ENCODE measurements at places on chromosomes 2 and 18.

DNA sequence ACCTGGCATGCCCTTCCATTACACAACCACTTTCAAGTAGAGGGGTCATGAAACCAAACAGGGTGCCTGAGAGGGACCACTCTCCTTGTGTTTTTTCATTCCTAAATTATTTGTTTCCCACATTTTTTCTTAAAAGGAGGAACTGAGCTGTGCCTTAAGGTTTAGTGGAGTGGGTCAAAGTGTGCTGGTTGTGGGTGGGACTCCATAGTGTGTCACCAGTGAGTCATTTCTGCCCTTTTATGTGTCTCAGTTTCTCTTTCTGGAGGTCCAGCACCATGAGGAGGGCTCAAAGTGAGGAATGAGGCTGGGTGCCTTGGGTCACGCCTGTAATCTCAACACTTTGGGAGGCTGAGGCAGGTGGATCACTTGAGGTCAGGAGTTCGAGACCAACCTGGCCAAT lies 37.8 kb downstream of the COMMD1 start:
- DNase-seq = no peak

DNA sequence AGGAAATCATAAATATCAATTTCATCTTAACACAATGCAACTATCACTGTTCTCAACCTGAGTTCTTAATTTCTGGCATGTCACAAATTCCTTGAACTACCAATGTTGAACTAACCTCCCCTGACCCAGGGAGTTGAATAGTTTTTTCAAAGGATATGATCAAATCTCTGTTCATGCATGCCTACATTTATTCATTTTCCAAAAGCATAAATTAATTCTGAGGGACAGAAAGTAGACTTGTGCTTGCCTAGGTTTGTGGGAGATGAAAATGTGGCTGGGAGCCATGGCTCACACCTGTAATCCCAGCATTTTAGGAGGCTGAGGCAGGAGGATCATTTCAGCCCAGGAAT lies 175.7 kb downstream of the TGIF1 start:
- DNase-seq = no peak

DNA sequence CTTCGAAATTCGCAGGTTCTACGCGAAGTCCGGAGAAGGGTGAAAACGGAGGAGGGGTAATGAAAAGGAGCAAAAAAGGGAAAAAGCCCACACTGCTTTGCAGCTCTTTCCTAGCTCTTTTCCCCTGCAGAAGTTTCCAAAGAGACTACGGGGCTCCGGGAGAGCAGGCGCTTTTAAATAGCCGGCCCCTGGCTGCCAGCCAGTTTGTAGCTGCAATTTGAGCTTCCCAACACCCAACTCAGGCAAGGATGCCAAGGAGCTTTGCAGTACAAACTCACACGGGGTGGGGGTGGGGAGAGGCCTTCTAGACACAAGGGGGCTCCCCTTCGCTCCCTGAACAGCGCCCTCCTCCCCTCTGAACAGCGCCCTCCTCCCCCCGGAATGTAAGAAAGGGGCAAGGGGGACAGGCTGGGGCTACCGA lies at the start of gene IGFBP5:
IGFBP5 (minus strand) TSS at position 149 of the 421 bp plus-strand sequence. CDS start 774 bp downstream, outside the sequence.
- DNase-seq = peak; percentile 92

GRCh38 chr2:46416280-46416679 lies 63.1 kb upstream of the TMEM247 start:
- DNase-seq = no peak

DNA sequence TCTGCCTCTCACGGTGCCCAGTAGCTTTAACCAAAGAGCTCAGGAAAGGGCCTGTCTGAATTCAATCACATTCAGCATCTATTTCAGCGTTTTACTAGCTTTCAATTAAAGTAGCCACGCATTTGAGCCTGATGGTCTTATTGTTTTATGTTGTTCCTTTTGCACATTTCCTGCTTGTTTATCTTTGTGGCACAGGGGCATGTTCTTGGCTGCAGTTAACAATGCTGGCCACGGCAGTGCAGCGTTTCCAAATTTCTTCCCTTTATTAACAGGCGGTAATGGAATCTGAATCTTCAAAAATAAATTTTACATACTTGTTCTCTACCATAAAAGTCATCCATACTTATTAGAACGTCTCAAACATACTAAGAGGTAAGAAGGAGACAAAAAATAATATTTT lies 46.2 kb downstream of the HPCAL1 start:
- DNase-seq = no peak

GRCh38 chr2:128714285-128714684 lies 395.6 kb upstream of the HS6ST1 start:
- DNase-seq = no peak

DNA sequence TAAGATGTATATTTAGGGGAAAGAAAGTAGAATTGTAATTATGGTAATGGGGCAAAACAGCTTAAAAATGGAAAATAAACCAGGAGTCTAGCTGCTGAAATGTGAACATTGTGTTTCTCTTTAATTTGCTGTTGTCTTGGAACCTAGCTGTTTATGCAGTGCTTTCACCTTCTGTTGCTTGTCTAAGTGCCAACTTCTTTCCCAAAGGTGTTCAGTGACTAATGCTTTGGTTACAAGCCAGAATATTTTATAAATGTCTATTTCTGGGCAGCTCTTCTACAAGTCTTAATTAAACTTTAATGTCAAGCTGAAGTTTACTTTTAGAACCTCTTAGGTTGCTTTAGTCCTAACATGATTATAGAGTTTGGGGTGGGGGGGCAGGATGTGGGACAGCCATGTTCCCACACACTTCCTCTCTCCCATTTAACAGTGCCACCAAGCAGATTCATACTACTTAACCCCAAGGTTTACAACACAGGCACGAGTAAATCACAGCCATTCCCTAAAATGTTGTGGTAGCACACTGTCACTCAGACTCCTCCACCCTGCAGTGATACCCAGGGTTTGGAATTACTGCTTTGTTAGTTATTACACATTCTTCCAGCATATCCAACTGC lies 60.6 kb downstream of the ITGA4 start:
- no peak for DNase-seq

DNA sequence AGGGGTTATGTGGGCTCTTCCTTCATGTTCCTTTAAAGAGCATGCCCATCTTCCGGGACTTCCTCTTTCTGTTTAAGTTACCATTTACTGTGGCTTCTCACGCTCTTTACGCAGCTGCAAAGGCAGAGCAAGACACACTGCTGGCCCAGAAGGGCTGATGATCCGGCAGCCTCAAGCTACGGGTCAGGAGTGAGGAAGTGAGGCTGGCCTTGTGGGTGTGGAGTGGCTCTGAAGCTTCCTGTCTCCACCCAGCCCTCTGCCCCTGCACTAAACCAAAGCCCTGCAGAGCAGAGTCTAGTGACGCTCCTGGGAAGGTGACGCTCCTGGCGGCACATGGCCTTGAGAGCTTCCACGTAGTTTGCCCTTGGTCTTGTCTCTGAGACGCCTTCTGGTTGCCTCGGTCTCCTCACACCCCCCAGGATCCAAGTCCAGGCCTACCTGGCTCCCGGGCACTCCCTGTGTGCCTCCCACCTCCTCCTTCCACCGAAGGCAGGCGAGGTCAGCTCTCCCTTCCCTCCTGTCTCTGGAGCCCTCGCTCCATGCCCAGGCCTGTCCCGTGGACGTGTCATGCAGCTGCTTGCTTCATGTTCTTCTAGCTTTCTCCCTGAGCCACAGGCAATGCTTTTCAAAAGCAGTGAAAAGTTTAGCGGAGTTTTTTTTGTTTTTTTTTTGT lies 50.3 kb downstream of the ARL4C start:
- DNase-seq = peak; percentile 67

DNA sequence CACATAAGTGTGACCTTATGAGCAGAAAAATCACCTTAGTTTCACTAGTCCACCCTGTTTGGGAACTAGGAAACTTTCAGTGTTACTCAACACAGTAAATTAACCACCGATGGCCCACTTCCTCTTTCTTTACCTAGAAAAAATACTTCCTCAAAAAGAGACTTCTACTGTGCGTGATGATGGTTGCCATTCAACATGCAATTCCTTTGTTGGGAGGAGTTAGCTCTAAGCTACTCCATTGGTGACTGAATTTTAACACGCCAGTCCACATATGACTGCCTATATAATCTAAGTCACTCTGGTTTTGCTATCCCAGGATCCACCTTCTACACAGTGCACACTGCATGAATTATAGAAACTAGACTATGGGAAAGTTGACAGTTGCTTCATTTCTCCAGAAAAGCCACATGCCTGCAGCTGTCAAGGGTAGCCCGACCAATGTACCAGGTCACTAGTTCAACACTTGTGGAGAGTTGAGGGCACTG lies 47.8 kb upstream of the REG3G start:
- no peak for DNase-seq

GRCh38 chr2:217832115-217832514 lies 170.7 kb downstream of the TNS1 start:
- DNase-seq = no peak

DNA sequence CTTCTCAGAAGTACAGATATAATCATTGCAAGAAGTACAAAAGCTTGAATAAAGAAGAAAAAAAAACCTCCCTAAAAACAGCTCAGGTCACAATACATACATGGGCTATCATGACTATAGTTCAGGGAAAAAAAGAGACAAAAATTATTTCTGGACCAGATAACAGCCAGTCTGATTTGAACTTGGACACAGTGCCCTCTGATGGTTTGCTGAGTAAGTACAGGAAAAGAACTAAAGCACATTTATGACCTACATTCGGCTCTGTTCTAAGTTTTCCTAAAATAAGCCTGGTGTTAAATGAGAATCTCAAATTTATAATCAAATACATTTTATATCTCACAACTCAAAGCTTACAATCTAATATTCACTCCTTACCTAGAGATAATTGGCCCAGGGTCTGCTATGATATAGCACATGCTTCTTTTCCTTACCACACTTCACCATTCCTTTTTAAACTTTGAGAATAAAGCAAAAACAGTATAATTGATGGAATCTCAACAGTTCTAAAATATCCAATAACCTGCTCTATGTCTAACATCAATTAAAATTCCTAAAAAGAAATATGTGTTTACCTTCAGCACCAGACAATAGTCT lies 81.1 kb downstream of the RAPH1 start:
- DNase-seq = no peak

DNA sequence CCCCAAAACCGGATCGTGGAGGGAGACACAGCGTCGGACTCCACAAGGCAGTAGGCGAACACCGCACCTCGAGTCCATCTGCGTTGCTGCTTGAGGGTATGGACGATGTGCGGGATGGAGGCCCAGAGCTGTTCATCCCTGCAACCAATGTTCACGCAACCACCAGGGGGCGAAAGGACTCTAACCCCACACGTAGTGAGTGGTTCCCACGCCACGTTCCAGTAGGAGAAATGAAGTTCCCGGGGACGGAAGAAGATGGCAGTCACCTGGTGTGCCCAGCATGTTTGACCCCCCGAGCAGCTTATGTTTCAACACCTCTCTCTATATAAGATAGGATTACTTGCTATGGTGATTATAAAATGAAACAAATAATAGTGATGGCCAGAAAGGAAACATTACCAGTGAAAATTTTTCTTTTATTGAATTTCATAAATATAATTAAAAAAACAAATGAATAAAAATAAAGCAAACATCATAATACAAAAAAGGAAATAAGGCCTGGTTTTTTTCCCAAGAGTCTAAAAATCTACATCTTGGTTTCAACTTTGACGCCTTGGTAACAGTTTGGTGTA lies 184.3 kb downstream of the SH3BP4 start:
- DNase-seq = peak; percentile 69

- no peak for DNase-seq
These were observed 48.0 kb downstream of the BCL2L11 start for GRCh38 chr2:111168528-111169239.

DNA sequence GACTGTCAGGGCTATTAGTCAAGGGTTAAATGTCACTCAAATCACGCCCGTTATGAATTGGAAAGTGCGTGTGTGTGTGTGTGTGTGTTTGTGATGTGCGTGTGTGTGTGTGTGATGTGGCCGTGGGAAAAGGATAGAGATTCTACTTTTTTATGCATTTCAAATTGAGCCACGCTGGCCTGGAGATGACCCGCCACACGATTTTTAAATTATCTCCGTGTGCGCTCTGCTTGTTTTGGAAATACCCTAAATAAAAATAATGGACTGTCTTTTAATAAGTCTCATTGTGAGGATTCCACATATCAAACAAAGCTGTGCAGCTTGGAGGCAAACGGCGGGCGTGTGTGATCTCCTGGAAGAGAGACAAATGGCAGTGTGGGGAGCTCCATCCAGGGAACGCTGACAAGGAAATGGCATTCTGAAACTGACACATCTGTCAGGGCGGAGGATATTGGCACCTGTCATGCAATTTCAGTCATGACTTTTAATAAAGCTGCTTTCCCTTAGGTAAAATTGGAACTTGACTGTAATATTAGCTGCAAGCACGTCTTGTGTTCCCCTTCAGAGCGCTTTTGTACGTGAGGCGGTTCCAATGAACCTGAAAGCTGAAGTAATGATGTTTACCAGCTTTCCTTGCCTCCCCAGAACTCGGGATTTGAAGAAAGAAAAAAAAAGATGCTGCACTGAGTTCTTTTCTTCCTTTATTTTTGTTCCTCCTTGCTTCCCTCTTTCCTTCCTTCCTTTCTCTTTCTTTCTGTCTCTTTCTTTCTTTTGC lies 381.8 kb upstream of the SMIM21 start:
- DNase-seq = no peak

DNA sequence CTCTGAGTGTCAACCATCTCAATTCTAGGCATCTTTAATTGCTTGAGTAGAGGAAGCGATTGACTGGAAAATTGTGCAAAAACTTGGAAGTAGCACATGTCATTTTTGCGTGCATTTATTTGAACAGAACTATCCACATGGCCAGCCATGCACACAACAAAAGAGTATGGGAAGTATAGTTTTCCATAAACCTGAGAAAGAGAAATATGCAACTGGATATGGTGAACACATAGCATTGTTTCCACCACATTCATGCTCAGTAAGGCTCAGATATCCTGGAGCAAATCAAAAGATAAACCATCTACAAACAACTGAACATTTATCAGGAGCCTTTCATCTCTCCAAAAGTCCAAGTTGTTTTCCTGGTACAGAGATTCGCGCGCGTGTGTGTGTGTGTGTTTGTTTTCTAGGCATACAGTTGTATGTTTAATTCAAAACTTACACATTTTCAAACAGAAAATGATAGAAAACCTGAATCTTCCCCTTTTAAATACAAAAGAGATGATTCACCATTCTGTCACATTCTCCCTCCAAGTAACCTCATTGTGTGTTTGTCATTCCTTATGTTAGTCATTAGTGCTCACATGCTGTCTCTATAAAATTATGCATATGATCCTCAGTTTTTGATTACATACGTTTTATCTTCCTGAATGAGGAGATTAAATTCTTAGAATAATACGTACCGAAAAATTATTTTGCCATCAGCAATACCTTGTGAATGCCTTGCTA lies 780.4 kb upstream of the NRXN1 start:
- no peak for DNase-seq

GRCh38 chr2:47041063-47041462 lies 114.0 kb downstream of the STPG4 start:
- no peak for DNase-seq

- DNase-seq = no peak
These were observed 7.7 kb downstream of the RPRM start for GRCh38 chr2:153470867-153471266.

- no peak for DNase-seq
These were observed 43.8 kb downstream of the CELF4 start for GRCh38 chr18:37521510-37522465.

DNA sequence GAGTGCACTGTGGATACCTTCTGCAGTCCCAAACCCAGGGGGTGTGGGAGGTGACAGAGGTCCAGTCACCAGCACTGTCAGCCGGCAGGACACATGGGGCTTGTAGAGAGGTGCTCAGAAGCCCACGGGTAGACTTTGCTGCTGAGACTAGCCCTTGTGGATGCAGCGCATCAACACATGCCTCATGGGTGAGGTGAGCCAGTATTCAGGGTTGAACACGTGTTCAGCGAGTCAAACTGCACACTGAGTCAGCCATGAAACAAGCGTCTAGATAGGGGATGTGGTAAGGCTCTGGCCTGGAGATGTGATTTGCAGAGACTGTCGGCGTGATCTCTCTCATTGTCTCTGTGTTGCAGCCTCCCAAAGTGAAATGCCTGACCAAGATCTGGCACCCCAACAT lies 35.8 kb upstream of the SCLY start:
- DNase-seq = no peak
